Activated CD8-positive, alpha-beta memory T cell treated with anti-CD3 and anti-CD28 coated beads, Interleukin-2, amount 10 ng/mL, durations not matched to agents 7 days and 5 days (primary cell): ENCODE measurements at places on chromosomes 13 and 19. TPM values are rescaled to one million over a fixed set of nuclear protein-coding genes. Genes with fewer than 3 reads are reported as not detected.

The CGB5 gene
- total RNA-seq = not detected

The RNF17 gene
- not detected for total RNA-seq

The IL4I1 gene
- 1.7 TPM for total RNA-seq

GRCh38 chr13:33937373-33938098 is 119.6 kb downstream of the RFC3 start:
- no peak overlapping the region for H3K27ac ChIP-seq
- no peaks in the 10 kb centered on the region for H3K36me3 ChIP-seq
- H3K4me1 ChIP-seq = no peaks in the 10 kb centered on the region
- no peaks in the 10 kb centered on the region for H3K27me3 ChIP-seq
- no peak overlapping the region for H3K4me3 ChIP-seq

DNA sequence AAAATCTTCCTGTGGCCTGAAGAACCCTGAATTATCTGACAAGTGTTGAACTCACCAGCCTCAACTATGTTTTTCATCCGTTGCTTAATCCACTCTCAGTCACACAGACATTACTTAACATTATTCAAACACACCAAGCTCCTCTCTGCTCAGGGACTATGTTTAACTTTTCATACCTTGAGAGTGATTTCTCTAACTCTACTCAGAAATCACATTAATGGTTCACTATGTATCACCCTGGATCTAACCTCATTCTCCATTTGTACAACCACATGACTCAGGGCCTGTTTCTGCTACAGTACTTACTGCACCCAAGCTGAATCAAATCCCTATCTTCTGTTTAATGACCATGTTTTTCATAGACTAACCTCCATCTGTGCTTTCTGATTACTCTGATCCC is 553.7 kb upstream of the PRR20A start:
- no peak for DNase-seq
- no peak overlapping the region for H3K4me3 ChIP-seq
- no peaks in the 10 kb centered on the region for H3K4me1 ChIP-seq

DNA sequence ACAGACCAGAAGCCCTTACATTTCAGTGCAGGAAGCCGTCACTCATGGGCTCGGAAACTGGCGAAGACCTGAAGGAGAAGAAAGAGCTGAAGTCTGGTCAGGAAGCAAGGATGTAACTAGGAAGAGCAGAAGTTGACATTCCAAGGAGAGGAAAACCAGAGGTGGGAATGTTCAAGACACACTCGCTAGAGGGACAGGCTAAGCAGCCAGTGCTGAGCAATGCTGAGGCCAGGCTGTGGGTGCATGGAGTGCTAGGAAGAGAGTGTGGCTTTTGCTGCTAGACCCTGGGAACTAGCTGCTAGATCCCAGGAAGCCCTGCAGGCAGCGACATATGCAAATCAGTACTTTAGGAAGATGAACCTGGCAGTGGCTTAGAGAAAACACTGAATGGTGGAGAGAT is 12.1 kb upstream of the URAD start:
- H3K4me3 ChIP-seq = no peak overlapping the region
- DNase-seq = no peak
- H3K27me3 ChIP-seq = no peaks in the 10 kb centered on the region
- H3K4me1 ChIP-seq = no peaks in the 10 kb centered on the region

- H3K36me3 ChIP-seq = no peaks in the 10 kb centered on the region
- H3K4me1 ChIP-seq = no peaks in the 10 kb centered on the region
- H3K27me3 ChIP-seq = no peaks in the 10 kb centered on the region
- no peak overlapping the region for H3K4me3 ChIP-seq
Measured at GRCh38 chr19:33207040-33207620, 13.0 kb downstream of the LRP3 start.

DNA sequence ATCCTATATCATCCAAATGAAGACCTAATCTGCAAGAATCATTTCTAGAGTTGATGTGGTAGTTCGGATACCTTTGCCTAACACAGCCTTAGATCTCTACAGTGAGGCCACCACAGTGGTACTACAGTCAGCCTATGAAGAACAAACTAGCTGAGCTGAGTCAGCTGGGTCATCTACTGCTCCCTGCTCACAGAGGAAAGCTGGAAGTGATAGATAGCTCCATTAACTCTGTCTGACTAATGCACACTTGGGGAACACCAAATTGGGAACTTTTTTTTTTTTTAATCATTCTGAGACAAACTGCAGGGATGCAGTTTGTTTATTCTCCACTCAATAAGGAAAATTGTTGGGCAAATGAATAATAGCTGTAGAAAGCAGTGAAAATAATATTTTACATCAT is 1160.6 kb downstream of the PCDH9 start:
- H3K27ac ChIP-seq = no peak overlapping the region
- H3K4me3 ChIP-seq = no peak overlapping the region
- H3K36me3 ChIP-seq = no peaks in the 10 kb centered on the region
- no peaks in the 10 kb centered on the region for H3K4me1 ChIP-seq
- H3K27me3 ChIP-seq = no peaks in the 10 kb centered on the region
